Effector memory CD8-positive, alpha-beta T cell (primary cell): ENCODE measurements at places on chromosomes 5 and 9.

- peaks cover 46% of the 10 kb centered on the region for H3K4me1 ChIP-seq
- peak overlapping the region; percentile 100 for H3K27ac ChIP-seq
- peaks cover 71% of the 10 kb centered on the region for H3K36me3 ChIP-seq
These were observed 16.8 kb downstream of the GBGT1 start for GRCh38 chr9:133146746-133147411.

- peak overlapping the region; percentile 86 for H3K4me3 ChIP-seq
- H3K36me3 ChIP-seq = peaks cover 100% of the 10 kb centered on the region
- H3K27ac ChIP-seq = peak overlapping the region; percentile 95
- H3K4me1 ChIP-seq = peaks cover 92% of the 10 kb centered on the region
These were observed 13.6 kb downstream of the TCF7 start for GRCh38 chr5:134127988-134128647.

DNA sequence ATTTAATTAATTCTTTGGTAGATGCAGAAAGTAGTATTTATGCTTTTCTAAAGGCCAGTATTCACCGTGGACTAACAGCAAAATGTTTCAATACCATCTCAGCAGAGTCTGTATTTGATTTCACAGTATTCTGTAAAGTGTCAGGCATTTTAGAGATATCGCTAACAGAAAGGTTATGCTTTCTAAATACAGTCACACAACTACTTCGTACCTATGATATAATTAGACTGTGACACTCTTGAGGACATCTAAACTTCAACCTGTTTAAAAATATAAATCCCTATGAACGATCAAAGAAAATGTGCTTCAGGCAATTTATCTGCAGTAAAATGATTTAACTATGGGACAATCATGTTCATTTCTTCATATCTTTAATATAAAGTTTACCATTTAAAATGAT, 41.7 kb upstream of the JAK2 start:
- no peaks in the 10 kb centered on the region for H3K27me3 ChIP-seq
- H3K27ac ChIP-seq = no peak overlapping the region
- no peaks in the 10 kb centered on the region for H3K36me3 ChIP-seq
- no peak for DNase-seq
- H3K4me1 ChIP-seq = peaks cover 21% of the 10 kb centered on the region

DNA sequence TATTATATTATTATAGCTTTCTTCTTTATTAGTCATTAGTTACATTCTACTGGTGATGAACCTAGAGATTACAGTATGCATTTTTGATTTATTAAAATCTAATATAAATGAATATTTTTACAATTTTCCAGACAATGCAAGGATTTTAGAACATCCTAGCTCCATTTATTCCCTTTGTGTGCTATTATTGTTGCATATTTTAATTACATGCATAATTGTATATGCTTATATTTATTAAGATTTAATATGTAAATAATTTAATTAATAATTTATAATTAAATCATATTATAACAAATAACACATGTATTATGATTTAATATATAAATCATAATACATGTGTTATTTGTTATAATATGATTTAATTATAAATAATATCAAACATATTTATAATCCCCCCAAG, 23.4 kb upstream of the MACROH2A1 start:
- H3K4me3 ChIP-seq = no peak overlapping the region
- DNase-seq = no peak
- peaks cover 84% of the 10 kb centered on the region for H3K27me3 ChIP-seq
- H3K27ac ChIP-seq = no peak overlapping the region

DNA sequence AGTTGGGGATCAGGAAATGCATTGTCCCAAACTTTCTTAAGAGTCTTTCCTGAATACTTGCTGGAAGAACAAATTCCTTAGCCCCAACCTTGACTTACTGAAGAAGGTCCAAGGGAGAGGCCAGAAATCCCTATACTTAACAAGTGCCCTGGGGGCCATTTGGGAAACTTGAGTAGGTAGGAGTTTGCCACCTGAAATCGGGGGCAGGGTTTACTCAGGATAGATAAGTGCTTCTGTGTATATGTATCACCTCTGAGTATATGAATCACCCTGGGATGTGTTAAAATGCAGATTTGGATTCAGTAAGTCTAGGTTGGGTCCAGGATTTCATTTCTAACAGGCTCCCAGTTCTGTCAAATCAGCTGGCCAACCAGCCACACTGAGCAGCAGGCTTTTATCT, 47.9 kb upstream of the MYO10 start:
- no peaks in the 10 kb centered on the region for H3K4me1 ChIP-seq
- H3K27ac ChIP-seq = no peak overlapping the region
- H3K27me3 ChIP-seq = no peaks in the 10 kb centered on the region
- H3K36me3 ChIP-seq = no peaks in the 10 kb centered on the region

- DNase-seq = no peak
- peaks cover 59% of the 10 kb centered on the region for H3K4me1 ChIP-seq
- H3K36me3 ChIP-seq = peaks cover 5% of the 10 kb centered on the region
- no peak overlapping the region for H3K4me3 ChIP-seq
- peak overlapping the region; percentile 54 for H3K27ac ChIP-seq
These were observed 52.5 kb downstream of the PTBP3 start for GRCh38 chr9:112280904-112281303.

DNA sequence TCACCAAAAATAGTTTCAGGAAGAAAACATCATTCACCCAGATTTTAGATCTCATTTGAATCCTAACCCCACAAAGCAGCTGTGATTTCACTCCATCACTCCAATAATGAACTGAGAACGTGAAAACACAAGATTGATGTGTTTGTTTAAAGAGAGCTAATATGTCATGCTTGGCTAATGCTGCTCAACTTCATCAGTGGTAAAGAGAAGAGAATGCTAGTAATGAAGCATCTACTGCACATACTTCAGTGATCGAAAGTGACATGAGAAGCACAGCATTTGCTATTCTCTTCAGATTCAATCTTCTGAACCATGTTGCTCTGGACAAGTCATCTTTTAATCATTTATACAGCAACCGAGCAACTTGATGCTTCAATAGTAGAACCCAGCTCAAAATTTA, 874.7 kb downstream of the EFNA5 start:
- H3K27ac ChIP-seq = no peak overlapping the region
- H3K4me1 ChIP-seq = no peaks in the 10 kb centered on the region
- no peak overlapping the region for H3K4me3 ChIP-seq
- H3K27me3 ChIP-seq = no peaks in the 10 kb centered on the region
- DNase-seq = no peak
- no peaks in the 10 kb centered on the region for H3K36me3 ChIP-seq

GRCh38 chr5:87029951-87030350, 237.7 kb upstream of the RASA1 start:
- no peaks in the 10 kb centered on the region for H3K27me3 ChIP-seq
- H3K4me1 ChIP-seq = peaks cover 15% of the 10 kb centered on the region
- no peaks in the 10 kb centered on the region for H3K36me3 ChIP-seq
- H3K27ac ChIP-seq = no peak overlapping the region
- H3K4me3 ChIP-seq = no peak overlapping the region

DNA sequence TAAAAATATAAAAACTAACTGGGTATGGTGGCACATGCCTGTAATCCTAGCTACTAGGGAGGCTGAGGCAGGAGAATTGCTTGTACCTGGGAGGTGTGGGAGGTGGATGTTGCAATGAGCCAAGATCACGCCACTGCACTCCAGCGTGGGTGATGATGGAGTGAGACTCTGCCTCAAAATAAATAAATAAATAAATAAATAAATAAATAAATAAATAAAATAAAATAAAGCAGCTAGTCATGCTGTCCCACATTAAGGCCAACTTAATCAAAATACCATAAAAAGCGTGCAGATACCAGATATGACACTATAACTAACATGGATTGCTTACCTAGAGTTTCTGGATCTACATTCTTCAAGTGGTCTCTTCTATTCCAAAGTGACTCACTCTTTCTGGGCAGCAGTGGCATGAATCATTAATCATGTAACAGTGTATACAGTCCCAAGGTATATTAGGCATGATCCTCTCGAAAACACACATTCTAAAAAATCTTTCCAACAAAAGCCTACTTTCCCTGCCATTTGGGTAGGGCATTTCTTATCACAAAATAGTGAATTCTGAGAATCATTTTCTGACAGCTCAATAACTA, 187.1 kb downstream of the ELAVL2 start:
- H3K36me3 ChIP-seq = peaks cover 3% of the 10 kb centered on the region
- H3K4me1 ChIP-seq = no peaks in the 10 kb centered on the region
- no peak overlapping the region for H3K27ac ChIP-seq
- no peak overlapping the region for H3K4me3 ChIP-seq

GRCh38 chr5:147805030-147805454, 22.5 kb upstream of the JAKMIP2 start:
- H3K27ac ChIP-seq = peak overlapping the region; percentile 80
- peak overlapping the region; percentile 52 for H3K4me3 ChIP-seq
- H3K4me1 ChIP-seq = peaks cover 23% of the 10 kb centered on the region

- no peaks in the 10 kb centered on the region for H3K4me1 ChIP-seq
- no peaks in the 10 kb centered on the region for H3K36me3 ChIP-seq
- DNase-seq = no peak
- H3K4me3 ChIP-seq = no peak overlapping the region
- no peaks in the 10 kb centered on the region for H3K27me3 ChIP-seq
These were observed 463.0 kb downstream of the CETN3 start for GRCh38 chr5:89946508-89946907.

DNA sequence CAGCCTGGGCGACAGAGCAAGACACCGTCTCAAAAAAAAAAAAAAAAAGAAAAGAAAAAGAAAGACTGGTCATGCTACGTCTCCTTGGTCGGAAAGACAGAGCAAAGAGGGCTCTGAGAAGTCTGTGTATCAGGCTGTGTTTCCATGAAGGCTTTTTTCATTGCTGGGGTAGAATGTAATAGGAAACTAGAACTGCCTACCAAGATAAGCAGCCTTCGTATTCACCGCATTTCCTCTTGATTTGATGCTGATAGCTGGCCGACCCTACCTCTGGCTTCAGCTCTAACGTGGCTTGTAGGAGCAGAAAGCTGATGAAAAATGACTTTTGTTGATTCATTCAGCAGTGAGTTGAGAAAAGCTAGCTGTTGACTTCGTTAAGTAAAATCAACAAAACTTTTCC, 17.4 kb downstream of the SLC1A3 start:
- no peak overlapping the region for H3K4me3 ChIP-seq
- H3K27me3 ChIP-seq = peaks cover 16% of the 10 kb centered on the region
- no peaks in the 10 kb centered on the region for H3K36me3 ChIP-seq
- DNase-seq = no peak
- H3K4me1 ChIP-seq = no peaks in the 10 kb centered on the region

- H3K36me3 ChIP-seq = no peaks in the 10 kb centered on the region
- H3K4me1 ChIP-seq = no peaks in the 10 kb centered on the region
- DNase-seq = no peak
- no peak overlapping the region for H3K27ac ChIP-seq
These were observed 555.5 kb downstream of the CDH9 start for GRCh38 chr5:26482810-26483375.

- DNase-seq = no peak
- no peak overlapping the region for H3K4me3 ChIP-seq
- no peak overlapping the region for H3K27ac ChIP-seq
- peaks cover 29% of the 10 kb centered on the region for H3K27me3 ChIP-seq
- no peaks in the 10 kb centered on the region for H3K36me3 ChIP-seq
These were observed 55.8 kb downstream of the EPB41L4B start for GRCh38 chr9:109264877-109265587.

- peaks cover 7% of the 10 kb centered on the region for H3K27me3 ChIP-seq
- no peak for DNase-seq
- H3K36me3 ChIP-seq = no peaks in the 10 kb centered on the region
These were observed 22.4 kb upstream of the PPP2CA start for GRCh38 chr5:134248256-134248655.

DNA sequence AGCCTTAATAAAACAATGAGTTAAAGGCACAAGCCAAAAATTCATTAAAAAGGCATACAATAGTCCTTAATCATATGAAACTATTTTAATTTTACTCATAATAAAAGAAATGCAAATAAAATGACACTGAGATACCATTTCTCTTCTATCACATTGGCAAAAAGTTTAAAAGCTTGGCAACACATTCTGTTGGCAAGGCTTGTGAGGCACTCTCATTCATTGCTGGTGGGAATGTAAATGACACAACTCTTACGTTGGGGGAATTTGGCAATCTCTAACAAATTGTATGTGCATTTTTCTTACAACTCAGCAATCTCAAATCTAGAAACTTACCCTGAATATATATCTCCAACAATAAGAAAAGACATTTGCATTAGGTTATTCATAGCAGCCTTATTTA, 111.6 kb downstream of the PRELID2 start:
- no peak for DNase-seq
- no peaks in the 10 kb centered on the region for H3K27me3 ChIP-seq
- no peak overlapping the region for H3K27ac ChIP-seq
- no peaks in the 10 kb centered on the region for H3K4me1 ChIP-seq

DNA sequence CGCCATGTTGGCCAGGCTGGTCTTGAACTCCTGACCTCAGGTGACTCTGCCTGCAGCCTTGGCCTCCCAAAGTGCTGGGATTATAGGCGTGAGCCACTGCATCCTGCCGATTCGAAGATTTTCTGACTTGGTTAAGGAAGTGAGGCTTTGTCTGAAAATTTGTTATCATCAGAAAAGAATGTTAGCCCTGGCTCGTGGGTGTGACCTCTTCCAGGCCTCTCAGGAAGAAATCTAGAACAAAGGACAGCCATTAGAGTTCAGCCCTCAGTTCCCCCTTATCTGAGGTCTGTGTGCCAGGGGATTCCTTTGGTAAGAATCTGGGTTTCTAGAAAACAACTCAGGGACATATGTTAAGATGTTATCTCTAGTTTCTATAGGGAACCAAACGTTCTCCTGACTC, 6.2 kb downstream of the OR2S2 start:
- H3K27me3 ChIP-seq = peaks cover 36% of the 10 kb centered on the region
- peaks cover 3% of the 10 kb centered on the region for H3K36me3 ChIP-seq
- H3K4me1 ChIP-seq = peaks cover 7% of the 10 kb centered on the region

DNA sequence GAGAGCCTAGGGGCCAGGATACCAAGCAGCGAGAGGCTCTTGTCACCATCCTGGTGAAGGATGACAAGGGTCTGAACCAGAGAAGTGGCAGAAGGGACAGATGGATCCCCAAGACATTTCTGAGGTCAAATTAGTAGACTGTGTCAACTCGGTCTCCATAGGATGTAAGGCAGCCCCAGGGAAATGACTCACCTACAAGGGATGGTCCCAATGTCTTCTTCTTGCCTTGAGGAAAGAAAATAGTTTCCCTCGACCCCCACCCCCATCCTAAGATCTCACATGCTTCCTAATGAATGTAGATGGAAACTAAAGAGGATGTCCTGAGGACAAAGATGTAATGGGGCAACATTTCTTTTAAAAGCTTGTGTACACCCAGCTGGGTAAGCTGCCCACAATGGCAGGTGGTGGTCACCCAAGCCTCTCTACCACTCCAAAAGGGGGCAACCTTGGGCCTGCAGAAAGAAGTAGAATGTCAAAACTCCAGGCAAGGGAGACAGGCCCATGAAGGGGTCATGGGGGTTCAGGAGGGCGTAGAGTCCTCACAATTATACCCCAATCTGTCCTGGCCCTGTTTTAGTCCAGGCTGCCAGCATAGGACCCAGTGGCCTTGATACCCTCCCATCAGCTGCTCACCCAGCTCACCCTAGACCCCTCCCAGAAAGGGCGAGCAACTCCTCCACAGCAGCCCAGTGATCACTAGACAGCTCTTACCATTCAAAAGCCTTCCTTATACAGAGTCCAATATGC, 187.4 kb downstream of the ACTL7B start:
- no peaks in the 10 kb centered on the region for H3K36me3 ChIP-seq
- DNase-seq = no peak
- H3K27me3 ChIP-seq = no peaks in the 10 kb centered on the region
- H3K27ac ChIP-seq = no peak overlapping the region
- no peak overlapping the region for H3K4me3 ChIP-seq

GRCh38 chr5:88660947-88661805, 221.8 kb downstream of the MEF2C start:
- H3K27me3 ChIP-seq = peaks cover 70% of the 10 kb centered on the region
- peaks cover 8% of the 10 kb centered on the region for H3K4me1 ChIP-seq
- H3K36me3 ChIP-seq = peaks cover 8% of the 10 kb centered on the region
- peak overlapping the region; percentile 66 for H3K4me3 ChIP-seq
- DNase-seq = no peak
- peak overlapping the region; percentile 26 for H3K27ac ChIP-seq

GRCh38 chr9:132260846-132261245, 93.9 kb downstream of the SETX start:
- H3K27me3 ChIP-seq = no peaks in the 10 kb centered on the region
- DNase-seq = no peak
- H3K27ac ChIP-seq = no peak overlapping the region
- peaks cover 45% of the 10 kb centered on the region for H3K36me3 ChIP-seq
- H3K4me1 ChIP-seq = peaks cover 3% of the 10 kb centered on the region
